CD4-positive, alpha-beta T cell treated with Interferon alpha-2 for 1 hour (primary cell): ENCODE measurements at places on chromosomes 7 and 10.

GRCh38 chr10:124110882-124111281 lies 17.5 kb upstream of the CHST15 start:
- no peak for DNase-seq

- DNase-seq, result no peak
These were observed 58.0 kb downstream of the PDSS1 start for GRCh38 chr10:26755443-26755903.

DNA sequence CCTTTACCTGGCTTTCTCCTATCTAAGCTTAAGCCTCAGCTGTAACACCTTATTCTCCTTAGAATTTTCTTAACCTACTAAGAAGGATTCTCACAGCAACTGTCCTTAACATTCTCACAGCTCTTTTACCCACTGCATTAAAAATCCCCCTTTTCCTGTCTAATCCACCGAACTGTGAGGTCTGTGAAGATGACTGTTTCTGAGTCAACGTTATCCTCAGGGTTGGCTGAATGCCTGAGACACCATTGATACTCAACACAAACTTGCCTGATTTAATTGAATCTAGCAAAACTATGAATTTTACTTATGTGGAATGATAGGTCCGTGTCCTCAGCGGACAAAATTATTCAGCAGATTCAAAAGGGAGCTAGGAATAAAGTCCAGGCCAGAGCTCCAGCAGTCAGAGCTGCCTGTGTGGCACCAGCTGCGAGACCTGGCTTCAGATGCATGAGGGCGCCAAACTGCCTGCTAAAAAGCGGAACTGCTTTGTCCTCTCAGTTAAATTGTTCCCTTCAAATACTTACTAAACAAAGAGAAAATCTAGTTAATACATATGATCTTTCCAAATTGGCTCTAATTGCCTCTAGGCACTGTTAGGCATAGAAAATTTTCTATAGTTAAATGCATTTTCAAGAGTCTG lies 33.4 kb upstream of the VWDE start:
- no peak for DNase-seq

DNA sequence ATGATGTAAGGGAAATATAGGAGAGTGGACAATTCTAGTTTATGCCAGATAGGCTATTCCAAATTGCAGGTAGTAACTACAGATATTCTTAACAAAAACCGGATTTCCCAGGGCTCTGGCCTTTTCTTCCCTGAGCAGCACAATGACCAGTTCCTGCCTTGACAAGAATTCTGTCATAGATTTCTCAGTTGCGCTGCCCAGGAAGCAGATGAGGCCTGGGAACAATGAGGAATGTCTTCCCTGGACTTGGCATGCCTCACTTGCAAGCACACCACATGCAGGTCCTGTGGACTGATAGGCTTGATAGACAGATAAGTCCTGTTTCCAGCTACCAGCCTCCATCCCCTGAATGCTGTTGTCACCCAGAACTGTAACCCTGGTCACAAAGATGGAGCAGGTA lies 174.5 kb upstream of the PRSS58 start:
- DNase-seq, result no peak

DNA sequence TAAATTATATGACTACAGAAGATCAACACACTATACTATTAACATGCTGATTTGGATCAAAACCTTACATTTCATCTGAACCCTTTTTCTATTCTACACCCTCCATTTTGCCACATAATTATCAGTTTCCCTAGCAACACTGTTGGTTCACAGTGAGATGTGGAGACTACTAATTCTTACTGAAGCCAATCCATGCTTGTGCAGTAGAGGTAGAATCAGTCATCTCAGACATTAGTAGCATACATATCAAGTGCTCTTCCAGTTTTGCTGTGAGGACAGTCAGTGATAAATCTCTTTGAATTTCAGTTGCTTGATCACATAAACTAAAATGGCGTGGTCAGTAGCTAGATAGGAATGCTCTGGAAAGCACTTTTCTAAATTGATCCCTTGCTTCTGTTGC lies 70.3 kb downstream of the PON1 start:
- no peak for DNase-seq

- DNase-seq, result no peak
These were observed 254.6 kb downstream of the ANKRD30A start for GRCh38 chr10:37379991-37380390.
